ENCODE measurements at places on chromosomes 5 and 9.

DNA sequence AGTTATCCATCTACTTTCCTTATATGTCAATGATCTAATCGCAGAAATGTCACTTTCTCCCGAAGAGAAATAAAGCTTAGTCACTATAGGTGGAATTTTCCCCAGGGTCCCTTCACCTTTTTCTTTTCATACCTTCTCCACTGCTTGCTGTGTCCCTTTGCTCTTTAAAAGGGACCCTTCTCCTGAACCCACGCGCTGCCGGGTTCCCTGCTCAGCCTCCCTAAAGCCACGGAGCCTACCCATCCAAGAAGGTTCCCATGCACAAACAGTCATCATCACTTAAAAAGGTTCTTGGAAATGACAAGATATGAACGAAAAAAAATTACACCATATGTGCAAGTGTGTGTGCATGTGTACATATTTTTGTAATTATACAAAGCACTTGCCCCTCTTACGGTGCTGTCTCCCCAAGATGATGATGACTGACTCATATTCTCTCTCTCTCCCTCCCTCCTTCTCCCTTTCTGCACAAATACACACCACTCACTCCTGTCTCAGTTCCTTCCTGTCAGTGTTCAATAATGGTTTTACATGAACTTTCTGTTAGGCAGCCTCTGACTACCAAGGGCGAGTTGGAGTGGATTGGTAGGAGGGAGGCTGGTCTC is 1.5 kb upstream of the PTPRD start:
- DNase-seq, result no peak

GRCh38 chr9:71003346-71003745 is 118.1 kb downstream of the TRPM3 start:
- no peak for DNase-seq

- DNase-seq, result no peak
Measured at GRCh38 chr9:120299785-120300184, 280.2 kb downstream of the CDK5RAP2 start.

DNA sequence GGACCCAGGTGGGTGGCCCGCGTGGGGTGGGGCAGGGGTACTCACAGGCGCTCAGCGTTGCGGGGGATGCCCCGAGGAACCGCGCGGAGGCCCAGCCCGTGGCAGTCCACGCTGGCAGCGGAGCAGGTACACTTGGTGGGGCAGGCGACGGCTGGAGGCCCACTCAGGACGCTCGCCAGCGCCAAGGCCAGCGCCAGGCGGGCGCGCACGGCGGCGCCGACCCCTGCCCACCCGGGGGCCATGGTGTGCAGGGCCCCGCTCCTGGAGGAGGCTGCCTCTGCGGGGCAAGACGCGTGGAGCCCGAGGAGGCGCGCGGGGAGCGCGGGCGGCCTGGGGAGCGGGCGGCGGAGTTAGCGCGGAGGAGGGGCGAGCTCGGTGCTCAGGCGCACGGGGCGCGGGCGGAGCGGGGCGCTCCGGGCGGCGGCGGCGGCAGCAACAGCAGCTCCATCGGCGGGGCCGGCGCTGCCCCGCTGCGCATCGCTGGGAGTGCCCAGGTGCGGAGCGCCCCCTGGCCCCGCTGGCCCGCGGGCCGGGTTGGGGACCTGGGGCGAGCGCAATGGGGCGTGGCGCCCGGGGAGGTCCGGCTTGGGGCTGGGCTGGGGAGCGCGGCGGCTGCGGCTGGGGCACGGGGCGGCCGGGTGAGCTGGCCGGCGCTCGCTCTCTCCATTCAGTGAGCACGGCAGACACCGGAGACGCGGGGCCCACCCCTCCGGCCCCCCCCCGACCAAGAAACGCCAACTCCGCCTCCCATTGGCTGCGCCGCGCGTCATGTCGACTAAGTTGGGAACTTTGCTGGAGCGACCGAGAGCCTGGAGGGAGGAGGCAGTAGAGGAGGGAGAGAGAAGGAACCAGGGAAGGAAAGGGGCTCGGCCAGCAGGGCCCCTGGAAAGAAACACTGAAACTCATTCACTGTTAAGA is at the start of gene SLIT3:
TSS of gene SLIT3 (minus strand) at position 672 of the 918 bp plus-strand sequence. CDS start at position 242, 430 bp downstream.
- no peak for DNase-seq

GRCh38 chr9:90631964-90632363 is 10.7 kb downstream of the DIRAS2 start:
- no peak for DNase-seq

- no peak for DNase-seq
Measured at GRCh38 chr9:19690128-19690527, 98.7 kb downstream of the SLC24A2 start.

GRCh38 chr5:127813633-127814587 is 110.7 kb downstream of the CCDC192 start:
- no peak for DNase-seq

DNA sequence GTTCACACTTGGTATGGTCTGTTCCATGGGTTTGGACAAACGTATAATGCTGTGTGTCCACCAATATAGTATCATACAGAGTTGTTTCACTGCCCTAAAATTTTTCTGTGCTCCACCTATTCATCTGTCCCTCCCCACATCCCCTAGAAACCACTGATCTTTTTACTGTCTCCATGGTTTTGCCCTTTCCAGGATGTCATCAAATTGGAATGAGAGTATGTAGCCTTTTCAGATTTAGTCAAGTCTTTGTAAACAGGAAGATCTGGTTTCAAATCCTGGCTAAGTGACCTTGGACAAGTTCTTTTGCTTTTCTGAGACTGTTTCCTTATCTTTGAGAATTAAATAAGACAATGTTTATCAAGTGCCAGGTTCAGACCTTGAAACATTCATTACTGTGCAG is 13.2 kb upstream of the LVRN start:
- DNase-seq, result no peak

GRCh38 chr9:85118990-85119755 is 449.6 kb downstream of the NTRK2 start:
- DNase-seq, result no peak
